NCI-H526 (cell line): ENCODE measurements at places on chromosomes 6 and 20.
A peak's percentile ranks its signal among the peaks of the same experiment; 100 is the strongest.

- DNase-seq, result no peak
These were observed 12.2 kb downstream of the GABRR2 start for GRCh38 chr6:89302936-89303335.

- DNase-seq, result no peak
These were observed 78.9 kb downstream of the GINS1 start for GRCh38 chr20:25486377-25486776.

- DNase-seq, result no peak
These were observed 181.8 kb downstream of the SASH1 start for GRCh38 chr6:148524471-148524882.

DNA sequence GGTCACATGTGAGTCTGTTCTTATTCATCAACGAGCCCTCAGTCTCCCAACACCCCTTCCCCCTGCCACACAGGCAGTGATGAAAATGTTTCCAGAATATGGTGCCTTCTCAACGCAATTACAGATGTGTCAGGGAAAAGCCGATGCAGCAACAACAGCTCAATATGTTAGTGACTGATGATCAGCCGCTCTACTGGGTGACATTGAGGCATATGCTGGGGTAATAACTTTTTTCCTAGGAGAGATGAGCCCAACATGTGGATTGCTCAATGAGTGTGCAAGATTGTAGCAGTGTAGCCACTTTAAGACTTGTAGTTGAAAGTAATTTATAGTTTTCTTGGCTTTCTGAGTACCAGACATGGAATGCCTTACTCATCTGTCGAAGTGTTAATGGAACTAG, 49.4 kb downstream of the DTD1 start:
- no peak for DNase-seq

GRCh38 chr20:22531056-22531615, 53.2 kb downstream of the FOXA2 start:
- no peak for DNase-seq

DNA sequence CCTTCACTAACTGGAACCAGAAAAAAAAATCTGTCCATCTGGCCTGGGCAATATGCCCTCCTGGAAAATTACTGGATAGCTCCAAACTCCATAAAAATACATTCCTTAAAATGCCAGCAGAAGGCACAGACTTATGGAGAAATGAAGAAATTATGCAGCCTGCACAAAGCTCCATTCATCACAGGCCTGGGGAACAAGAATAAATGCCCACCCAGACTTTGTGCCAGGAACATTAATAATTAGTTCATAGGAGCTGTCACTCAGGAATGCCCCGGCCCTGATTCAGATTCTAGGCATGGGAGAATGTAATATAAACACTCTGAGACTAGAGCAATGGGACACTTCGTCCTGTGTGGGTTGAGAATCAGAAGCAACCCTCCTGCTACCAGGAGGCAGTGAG, 199.3 kb downstream of the OTOR start:
- no peak for DNase-seq

DNA sequence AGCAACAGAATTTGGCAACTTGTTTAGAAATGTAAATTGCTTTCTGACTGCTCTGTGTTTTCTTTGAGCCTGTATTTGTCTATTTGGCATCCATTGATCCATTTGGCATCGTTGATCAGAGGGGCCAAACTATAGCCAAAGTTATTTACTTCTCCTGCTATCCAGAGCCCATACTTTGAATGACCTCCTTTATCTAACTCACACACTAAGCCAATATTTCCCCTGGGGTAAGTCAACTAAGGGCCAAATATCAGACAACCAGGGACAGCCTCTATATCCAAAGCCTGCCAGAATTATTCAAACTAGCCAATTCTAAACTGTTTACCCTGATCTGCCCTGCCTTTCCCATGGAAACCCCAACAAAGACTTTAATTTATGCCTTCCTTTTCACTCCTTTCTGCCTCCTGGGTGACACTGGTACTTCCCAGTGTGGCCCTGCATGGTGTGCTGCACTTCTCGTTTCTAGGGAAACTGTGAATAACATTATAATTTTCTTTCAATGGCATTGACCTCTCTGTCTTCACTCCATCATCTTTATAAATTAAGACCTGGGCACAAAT, 19.8 kb upstream of the ZNF184 start:
- no peak for DNase-seq

DNA sequence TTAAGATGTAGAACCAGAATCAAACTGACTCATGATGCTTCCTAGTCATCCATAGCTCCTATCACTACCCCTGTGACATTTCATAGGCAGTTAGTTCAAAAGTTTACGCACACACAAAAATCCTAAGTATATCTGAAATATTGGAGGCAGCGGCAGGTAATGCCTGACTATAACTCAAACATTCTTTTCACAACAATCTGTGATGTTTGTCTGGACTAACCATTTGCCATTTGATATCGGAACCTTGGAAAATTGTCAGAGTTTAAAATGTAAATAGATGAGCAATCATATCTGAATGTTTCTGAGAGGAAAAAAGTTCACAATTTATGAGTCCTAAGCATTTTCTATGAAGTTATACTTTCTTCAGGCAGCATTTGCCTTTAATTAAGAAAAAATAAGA, 1078.2 kb downstream of the EPHA7 start:
- DNase-seq, result no peak

DNA sequence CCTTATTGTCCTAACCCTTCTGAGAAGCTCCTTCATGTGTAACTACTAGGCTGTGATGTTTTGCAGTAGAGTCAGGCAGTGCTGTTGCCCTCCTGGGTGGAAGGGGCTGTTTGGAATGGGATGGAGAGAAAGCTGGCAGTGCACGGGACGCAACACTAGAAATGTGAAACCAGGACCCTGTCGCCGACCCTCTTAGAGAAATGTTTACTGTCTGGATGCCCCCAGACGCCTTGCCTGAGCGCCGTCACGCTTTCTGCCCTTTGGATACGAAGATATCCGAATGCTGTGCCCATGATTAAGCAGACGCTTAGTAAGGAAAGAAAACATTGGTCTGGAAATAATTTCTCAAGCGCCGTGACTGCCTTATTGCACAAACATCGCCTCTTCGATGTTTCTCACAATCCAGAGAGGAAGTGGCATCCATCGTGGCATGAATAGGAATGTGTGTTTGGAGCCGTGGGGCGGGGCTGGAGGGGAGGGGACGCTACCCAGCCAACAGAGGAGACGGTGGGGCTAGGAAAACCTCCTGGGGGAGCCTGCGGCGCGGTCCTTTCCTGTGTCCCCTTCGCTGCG, 661 bp upstream of the PPP1R14C start:
- DNase-seq, result peak; percentile 81

GRCh38 chr20:46118481-46119020, 437 bp downstream of the CD40 start:
- DNase-seq, result no peak

DNA sequence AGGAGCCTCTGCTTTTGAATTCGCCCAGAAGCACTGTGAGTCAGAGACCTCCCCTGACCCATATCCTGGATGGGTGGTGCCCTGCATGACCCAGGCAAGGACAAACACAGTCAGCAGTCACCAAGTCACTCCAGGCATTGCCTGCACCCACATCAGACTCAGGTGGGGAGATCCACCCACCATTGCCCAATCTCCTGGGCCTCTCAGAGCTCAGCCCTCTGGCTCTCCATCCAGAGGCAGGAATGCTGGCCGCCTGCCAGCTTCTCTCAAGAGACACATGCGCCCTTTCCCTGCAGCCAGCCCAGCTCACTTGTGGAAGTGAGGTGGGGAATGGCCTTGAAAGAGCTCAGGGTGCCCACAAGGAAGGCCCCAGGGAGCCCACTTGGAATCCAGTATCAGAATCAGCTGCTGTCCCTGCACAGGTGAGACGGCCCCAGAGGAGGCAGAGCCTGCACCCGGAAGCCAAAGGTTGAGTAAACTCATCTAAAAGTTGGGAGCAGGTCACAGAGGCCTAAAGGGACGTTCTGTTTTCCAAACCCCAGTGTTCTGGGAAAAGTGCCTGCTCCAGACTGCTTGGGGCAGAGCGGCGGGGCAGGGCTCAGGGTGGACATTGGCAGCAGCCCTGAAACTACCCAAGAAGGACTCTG, 129.8 kb downstream of the PREX1 start:
- no peak for DNase-seq

DNA sequence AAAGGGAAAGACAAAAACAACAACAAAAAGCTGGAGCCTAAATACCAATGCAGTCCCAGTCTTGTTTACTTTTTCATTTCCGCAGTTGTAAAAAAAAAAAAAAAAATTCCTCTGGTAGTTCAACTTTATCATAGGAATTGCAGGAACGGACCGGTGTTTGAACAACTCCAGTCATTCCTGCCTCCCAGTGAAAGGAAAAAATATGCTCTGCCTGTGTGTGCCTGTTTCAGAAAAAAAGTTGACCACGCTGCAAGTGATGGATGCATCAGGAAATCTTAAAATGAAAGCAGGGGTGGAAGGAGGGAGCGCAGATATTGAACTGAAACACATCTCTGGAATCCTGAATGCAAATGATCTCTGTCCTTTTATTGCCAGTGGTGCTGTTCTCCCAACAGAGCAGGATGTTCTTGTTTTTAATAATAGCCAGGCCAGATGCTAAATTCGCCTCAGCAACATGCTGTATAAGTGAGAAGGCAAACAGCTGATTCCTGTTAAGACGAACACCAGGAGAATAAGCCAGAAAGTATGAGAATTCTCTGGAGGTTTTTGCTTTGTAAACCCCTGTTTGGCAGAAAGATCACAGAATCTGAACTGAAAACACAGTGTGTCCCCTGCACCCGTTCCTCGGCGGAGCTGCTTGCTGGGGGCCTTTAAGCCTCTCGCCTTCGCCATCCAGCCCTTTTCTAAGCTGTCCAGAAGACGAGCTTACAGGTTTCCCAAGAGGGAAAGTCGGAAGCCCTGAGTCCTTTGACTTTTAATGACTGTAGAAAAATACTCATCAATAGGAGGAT, 178.4 kb upstream of the SUPT3H start:
- peak; percentile 74 for DNase-seq

- peak; percentile 47 for DNase-seq
These were observed 89.1 kb upstream of the TOX2 start for GRCh38 chr20:43825581-43825980.

GRCh38 chr6:167094820-167095637, 27.9 kb upstream of the CCR6 start:
- DNase-seq, result no peak

GRCh38 chr6:29131691-29132090, 23.8 kb downstream of the OR2J3 start:
- no peak for DNase-seq

- DNase-seq, result no peak
These were observed 68.7 kb downstream of the PHACTR1 start for GRCh38 chr6:12785301-12785700.

- no peak for DNase-seq
These were observed 31.3 kb upstream of the PPP1R3G start for GRCh38 chr6:5053864-5054244.

DNA sequence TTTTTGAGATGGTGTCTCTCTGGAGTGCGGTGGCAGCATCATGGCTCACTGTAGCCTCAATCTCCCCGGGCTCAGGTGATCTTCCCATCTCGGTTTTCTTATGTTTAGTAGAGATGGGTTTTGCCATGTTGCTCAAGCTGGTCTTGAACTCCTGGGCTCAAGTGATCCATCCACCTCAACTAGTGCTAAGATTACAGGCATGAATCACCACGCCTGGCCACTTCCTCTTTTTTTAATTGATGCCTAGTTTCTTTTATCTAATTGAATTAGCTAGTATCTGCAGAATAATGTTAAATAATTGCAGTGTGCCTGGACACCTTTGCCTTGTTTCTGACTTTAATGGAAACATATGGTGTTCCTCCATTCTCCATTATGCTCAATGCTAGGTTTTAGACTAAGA, 38.4 kb upstream of the SLC22A16 start:
- no peak for DNase-seq

GRCh38 chr20:63891061-63892002, 3.6 kb upstream of the DNAJC5 start:
- no peak for DNase-seq

- DNase-seq, result no peak
These were observed 57.7 kb upstream of the FERMT1 start for GRCh38 chr20:6180531-6180930.

GRCh38 chr20:52033313-52033712, 158.3 kb downstream of the ZFP64 start:
- DNase-seq, result peak; percentile 35

DNA sequence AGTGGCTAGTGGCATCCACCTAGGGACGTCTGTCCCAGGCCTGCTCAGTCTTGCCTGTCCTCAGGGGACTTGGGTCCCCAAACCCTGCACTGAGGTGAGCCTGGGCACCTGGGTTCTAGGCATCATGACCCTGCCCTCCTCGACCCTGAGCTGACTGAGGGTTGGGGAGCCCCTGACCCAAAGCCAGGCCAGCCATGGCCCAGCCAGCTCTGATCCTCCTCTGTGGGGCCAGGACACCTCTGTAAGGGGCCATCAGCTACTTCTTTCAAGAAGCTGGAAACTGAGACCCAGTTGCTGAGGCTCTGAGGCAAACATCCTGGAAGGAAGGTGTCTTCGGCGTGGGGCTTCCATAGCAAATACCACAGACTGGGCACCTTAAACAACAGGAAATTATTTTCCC, 329.3 kb downstream of the QKI start:
- DNase-seq, result no peak

DNA sequence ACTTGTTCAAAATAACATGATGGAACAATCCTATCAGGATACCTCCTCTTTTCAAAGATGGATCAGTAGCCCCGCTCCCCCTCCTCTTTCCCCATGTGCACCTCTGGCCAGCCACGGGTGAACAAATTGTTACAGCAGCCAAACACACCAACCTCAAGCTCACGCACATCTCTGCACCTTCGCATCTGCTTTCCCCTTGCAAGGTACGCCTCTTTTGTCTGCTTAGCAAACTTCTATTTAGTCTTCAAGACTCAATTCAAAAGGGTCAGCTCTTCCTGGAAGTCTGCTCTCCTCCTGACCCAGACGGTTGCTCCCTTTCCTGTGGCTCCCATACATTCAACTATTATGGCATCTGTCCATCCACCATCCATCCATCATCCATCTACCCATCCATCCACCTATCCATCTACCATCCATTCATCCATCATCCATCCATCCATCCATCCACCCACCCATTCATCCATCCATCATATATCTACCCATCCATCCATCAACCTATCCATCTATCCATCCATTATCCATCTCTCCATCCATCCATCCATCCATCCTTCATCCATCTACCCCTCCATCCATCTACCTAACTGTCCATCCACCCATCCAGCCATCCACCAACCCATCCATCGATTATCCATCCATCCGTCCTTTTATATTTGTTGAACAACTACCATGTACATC, 36.3 kb upstream of the CDH22 start:
- no peak for DNase-seq

GRCh38 chr20:52983726-52984450, 11.7 kb downstream of the TSHZ2 start:
- no peak for DNase-seq

DNA sequence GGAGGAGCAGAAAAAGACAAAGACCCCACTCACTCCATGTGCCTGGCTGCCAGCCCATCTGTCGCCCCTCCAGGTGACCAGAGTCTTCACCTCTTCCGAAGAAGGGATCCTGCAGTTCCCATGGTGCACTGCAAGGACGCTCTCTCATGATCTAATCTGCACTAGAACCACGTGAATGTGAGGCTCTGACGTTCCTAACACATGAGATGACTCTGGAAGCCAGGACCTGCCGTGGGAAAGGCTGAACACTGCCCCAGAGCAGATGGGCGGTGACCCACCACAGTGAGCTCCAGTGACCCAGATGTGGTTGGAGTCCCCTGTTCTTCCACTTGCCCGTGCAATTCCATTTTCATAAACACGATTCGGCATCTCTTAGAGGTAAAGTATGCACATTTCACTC, 39.6 kb upstream of the PDE10A start:
- no peak for DNase-seq
